ENCODE measurements at places on chromosomes 13 and 19. TPM values are rescaled to one million over a fixed set of nuclear protein-coding genes. Genes with fewer than 3 reads are reported as not detected.

DNA sequence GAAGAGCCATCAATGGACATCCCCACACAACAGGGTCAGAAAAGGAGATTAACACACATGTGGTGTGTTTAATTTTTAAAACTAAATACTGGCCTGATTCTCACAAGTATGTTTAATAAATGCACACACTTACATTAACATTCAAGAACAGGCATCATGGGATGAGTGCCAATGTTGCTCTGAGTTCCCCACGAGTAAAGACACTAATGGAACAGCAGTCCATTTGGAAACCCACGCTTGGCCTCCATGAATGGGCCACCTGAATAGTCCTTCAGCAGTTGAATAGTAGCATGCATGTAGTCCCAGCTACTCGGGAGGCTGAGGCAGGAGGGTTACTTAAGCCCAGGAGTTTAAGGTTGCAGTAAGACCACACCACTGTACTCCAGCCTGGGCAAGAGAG is 195.2 kb upstream of the IPO5 start:
- peak; percentile 39 for DNase-seq

- no peak for DNase-seq
Measured at GRCh38 chr13:46531953-46532352, 21.0 kb upstream of the LRCH1 start.

GRCh38 chr13:31476753-31477152 is 262.6 kb upstream of the RXFP2 start:
- DNase-seq, result no peak

GRCh38 chr13:106691861-106692260 is 123.9 kb upstream of the ARGLU1 start:
- no peak for DNase-seq

CGB1 gene
- not detected for total RNA-seq

FTL gene
- 2,086 TPM for total RNA-seq

TMEM259 gene
- 110 TPM for total RNA-seq

DNA sequence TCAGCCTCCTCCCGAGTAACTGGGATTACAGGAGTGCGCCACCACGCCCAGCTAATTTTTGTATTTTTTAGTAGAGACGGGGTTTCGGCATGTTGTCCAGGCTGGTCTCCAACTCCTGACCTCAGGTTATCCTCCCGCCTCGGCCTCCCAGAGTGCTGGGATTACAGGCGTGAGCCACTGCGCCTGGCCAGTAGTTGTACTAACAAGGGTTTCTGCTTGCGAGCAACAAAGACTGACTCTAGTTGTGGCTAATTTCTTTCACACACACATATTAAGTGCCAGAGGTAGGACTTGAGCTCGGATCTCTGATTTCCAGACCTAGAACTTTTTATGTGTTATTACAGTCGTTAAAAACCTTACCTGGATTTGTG is 635 bp upstream of the PCCA start:
- DNase-seq, result no peak

GRCh38 chr19:41872384-41872774 is 4.7 kb upstream of the CD79A start:
- peak; percentile 10 for DNase-seq

DNA sequence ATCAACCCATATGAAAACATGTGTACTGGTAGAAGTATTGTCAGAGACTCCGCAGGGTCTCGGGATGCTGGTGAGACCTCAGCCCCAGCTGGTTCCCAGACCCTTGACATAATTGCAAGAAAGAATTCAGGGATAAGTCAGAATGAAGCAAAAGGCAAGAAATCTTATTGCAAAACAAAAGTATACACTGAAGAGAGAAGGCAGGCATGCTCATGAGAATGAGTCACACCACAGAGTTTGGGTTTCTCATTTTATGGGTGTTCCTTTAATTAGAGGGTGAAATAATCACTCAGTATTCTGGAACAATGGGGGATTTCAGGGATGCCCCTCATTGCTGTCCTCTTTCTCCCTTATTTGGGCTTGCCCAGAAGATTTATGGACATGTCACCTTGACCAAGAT is 1423.8 kb upstream of the MIR17HG start:
- no peak for DNase-seq

ZNF541 gene
- total RNA-seq, result 0.13 TPM

CAPN12 gene
- total RNA-seq, result 0.77 TPM

GRCh38 chr19:38452430-38453366 is 19.2 kb downstream of the RYR1 start:
- no peak for DNase-seq

IGFL3 gene
- not detected for total RNA-seq

DNA sequence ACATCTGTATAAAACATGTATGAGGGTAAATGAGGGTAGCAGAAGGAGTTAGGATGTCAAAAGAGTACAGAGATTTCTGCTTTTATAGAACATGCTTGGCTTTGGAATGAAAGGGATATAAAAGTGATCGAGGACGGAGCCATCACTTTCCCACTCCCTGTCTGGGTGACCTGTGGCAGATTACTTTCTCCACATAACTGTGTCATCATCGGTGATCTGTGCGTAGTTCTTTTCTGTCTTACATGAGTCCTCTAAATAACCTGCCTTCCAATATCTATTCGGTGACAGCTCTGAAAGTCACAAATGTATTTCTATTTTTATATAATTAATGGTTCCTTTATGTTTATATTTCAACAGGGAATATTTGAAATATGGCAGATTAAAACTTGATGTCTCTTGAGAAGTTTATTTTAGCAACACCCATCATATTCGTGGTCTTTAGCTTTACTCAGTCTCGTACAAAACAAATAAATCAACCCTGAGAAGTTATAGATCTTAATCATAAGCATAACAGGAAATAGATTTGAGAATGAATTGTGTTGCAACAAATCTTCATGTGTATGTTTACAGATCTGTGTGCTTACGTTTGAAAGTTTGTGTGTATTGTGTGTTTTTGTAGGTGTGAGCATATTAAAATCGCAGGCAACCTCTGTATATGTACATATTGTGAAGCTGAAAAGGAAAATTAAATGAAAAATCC is 1094.3 kb downstream of the EFNB2 start:
- DNase-seq, result no peak

PEAK3 gene
- 1.0 TPM for total RNA-seq

SLITRK1 gene
- not detected for total RNA-seq

- DNase-seq, result no peak
Measured at GRCh38 chr13:110213461-110214074, 93.4 kb downstream of the COL4A1 start.

ZNF229 gene
- total RNA-seq, result 5.2 TPM

SIAH3 gene
- not detected for total RNA-seq

- no peak for DNase-seq
Measured at GRCh38 chr19:33171916-33172359, 22.2 kb upstream of the LRP3 start.

- no peak for DNase-seq
Measured at GRCh38 chr19:33022472-33023116, 42.1 kb downstream of the RHPN2 start.

DNA sequence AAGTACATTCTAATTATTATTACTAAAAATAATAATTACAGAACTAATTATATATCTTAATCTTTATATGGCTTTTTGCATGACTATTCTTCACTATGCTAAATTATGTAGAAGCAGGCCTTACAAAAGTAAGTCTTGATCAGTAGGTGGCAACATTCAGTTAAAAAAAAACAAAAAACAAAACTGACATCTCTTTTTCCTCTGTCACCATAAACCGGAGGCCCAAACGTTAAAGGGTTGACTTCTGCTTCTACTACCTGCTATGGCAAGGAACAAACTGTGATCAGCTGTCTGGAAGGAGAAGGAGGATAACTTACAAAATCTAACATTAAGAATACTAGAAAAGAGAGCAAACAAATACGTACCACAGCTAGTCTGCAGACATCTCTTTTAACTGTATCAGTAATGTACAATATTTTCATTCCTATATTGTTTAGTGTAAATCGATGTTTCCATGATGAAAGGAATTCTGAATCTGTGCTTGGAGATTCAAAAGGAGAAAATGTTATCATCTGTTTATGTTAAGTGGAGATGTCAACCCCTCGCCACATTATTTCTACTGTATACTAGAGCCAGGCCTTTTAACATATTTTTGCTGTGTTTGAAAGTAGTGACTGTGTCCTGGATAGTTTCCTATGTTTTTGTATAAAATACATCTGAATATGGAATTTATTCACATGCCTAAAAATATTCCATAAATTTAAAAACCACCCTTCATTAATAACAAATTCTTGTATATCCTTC is 1525.4 kb downstream of the SLITRK1 start:
- DNase-seq, result no peak

- DNase-seq, result no peak
Measured at GRCh38 chr13:50069261-50069660, 54.0 kb downstream of the KCNRG start.

DNA sequence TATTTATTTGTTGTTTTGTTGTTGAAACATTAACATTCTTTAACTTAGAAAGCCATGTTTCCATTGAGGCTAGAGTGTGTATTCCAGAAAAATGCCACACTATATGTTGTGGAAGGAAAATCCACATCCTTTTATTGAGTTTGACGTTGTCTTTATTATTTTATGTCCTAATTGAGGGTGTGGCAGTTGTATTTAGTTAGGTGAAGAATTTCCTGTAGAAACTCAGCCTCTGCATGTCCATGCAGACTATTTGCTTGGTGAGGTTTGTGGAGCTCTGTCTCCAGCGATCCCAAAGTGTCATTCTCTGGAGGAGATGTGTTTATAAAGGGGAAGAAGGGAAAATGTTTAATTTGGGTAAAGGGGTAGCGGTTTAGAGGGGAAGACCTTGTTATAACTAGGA is 46.6 kb downstream of the AKAP11 start:
- no peak for DNase-seq

- DNase-seq, result peak; percentile 79
Measured at GRCh38 chr19:658916-659839, 3.8 kb downstream of the RNF126 start.

- DNase-seq, result no peak
Measured at GRCh38 chr19:8392017-8392591, 1.9 kb downstream of the RAB11B start.

DNA sequence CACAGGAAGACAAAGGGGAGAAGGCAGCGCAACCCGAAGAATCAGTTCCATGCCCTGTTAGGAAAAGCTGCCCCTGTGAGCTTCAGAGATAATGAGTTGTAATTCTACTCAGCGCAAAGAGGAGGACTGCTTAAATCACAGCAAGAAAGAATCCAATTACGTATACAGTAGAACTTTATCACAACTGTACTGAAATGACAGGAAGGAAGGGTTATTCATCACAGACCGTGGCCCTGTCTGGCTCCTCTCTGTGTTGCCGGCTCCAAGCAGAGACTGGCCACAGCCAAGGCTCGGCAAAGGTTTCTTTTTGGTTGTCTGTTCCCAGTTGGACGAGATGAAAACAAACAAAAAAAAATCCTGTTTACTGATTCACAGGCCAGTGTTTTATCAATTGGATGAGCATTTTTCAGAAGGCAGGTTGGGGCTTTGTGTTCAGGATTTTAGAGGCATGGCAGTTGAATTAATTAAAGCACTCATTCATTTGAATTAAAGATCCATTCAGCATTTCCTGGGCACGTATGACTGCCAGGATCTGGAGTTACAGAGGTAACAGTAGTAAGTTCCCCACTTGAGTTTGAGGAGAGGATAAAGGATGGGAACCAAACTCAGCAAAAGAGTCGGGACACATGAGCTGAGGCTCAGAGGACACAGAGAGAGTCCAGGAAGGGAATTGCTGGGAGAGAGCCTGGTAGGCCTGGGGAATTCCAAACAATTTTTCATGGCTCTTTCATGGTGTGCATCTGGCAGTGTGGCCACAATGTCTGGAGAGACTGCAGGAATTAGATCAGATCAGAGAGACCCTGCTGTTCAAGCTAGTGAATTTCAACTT is 341.0 kb downstream of the DNAJC15 start:
- DNase-seq, result peak; percentile 39

GRCh38 chr13:99344610-99345208 is 37.5 kb upstream of the GPR183 start:
- DNase-seq, result no peak

DNA sequence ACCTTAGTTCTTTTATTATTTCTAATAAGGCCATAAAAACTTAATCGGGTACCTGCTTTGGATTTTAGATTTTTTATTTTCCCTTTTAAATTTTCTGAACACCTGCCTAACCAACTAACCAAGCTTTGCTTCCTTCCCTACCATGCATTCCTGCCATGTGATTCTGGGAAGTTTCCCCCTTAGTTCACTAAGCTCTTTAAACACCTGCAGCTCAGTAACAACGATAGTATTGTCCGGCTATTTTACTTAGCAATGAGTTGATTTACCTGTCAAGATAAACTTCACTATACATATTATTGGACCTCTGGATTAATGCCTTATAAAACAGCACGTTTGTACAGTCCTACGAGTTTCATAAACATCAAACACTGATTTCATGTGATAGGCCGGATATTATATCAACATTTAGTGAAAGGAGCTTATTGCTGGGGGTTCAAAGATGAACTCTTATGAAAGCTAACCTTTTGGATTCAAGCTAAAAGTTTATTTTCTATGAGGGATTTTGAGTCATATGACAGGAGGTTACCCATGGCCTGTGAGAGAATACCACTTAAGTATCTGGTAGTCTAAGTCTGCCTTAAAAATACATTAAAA is 81.0 kb upstream of the STARD13 start:
- DNase-seq, result no peak

TJP3 gene
- not detected for total RNA-seq

DNA sequence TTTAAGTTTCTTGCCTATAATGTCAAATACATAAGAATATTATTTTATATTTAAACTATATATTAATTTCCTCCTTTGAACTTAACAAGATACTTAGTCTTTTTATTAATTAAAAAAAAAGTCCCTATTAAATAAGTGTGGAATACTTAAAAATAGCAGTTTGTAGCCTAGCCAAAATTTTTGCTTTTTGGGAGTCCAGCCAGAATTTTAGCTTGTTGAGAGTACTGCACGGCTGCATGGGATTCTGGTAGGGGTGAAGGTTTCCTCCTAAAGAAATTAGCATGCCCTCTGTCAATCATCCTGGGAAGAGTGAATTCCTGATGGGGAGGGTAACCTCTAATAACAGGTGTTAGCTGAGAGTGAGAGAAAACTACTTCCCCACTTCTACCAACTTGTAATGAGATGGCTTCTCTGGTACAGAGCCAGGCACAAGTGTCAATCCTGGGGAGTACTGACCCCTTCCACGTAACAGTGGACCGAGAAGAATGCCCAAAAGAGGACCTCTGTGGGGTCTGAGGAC is 195.7 kb downstream of the SPRY2 start:
- DNase-seq, result no peak

GRCh38 chr19:3608750-3609322 is 2.2 kb upstream of the TBXA2R start:
- peak; percentile 58 for DNase-seq

GRCh38 chr19:5911366-5911765 is 2.7 kb upstream of the CAPS start:
- DNase-seq, result no peak

DNA sequence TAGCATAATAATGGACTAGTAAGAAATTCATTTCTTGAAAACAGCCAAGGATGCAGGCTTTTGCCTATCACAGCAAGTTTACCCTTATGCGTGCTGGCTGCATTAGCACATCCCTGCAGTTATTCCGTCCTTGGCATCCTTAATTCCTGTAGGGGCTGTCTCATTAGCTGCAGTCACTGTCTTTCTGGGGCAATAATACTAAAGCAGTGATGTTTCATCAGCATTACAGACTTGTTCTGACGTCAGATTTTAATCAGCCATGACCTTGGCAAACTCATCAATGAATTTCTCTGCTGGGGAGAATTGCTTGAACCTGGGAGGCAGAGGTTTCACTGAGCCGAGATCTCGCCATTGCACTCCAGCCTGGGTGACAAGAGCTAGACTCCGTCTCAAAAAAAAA is 103.7 kb downstream of the RXFP2 start:
- no peak for DNase-seq

ACER1 gene
- total RNA-seq, result not detected
